ENCODE measurements at places on chromosomes 3 and 15.

GRCh38 chr3:31041161-31041978 lies 146.9 kb upstream of the GADL1 start:
- DNase-seq = peak; percentile 71

GRCh38 chr15:85832394-85832793 lies 37.7 kb upstream of the KLHL25 start:
- no peak for DNase-seq

GRCh38 chr3:10596746-10597448 lies 91.5 kb upstream of the ATP2B2 start:
- DNase-seq = no peak

DNA sequence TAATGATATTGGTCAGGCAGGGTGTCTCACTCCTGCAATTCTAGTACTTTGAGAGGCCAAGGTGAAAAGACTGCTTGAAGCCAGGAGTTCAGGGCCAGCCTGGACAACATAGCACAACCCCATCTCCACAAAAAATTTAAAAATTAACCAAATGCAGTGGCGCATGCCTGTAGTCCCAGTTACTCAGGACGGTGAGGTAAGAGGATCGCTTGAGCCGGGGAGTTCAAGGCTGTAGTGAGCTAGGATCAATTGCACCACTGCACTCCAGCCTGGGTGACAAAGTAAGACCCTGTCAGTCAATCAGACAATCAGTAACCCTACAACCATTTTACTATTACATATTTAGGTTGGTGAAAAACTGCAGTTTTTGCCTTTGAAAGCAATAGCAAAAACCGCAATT lies 43.0 kb downstream of the RBM15B start:
- DNase-seq = no peak

DNA sequence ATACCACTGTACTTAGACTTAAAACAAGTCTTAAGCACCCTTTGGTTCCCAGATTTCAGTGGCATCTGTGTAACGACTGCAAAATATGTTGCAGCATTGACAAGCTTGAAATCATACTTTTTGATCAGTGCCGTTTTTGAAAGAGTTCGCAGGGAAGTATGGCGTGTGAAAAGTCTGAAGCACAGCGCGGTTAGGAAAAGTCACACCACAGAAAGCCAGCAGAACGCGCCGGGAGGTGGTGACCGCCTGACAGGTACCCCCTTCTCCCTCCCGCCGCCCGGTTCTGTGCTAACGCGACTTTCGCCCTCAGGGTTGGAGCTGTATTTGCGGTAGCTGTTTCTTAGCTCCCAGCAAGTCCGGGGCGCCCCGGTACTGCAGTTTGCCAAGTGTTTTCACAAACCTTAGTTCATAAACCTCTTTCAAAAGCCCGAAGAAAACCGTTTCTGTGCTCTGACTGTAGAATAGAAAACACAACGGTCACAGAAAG lies 481 bp upstream of the CRYBG3 start:
- peak; percentile 39 for DNase-seq

DNA sequence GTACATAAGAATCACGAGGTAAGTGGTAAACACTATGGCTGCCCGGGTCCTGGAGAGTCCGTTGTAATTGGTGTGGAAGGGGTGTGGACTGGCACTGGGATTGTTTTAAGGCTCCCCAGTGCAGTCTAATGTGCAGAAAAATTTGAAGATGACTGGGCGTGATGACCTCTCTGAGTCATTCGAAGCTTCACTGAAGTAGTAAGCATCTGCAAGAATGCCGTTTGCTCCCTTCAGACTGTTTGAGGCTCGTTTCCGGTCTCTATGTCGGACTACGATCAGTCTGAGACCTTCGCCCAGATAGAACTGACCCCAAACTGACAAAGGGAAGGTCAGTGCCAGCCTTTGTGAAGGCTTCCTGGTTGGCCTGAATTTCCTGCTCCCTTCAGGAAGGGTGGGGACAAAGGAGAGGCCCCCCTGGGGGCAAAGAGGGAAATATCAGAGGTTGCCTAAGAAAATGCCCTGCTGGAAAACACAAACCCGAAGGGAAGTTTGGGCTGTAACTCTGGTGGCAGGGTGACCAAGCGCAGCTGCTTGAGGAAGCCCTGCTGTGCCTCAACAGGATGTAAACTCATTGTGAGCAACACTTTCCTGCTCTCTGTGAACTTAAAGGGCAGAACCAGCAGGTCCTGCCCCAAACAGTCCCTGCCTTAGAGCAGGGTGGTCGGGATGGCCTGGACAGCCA lies 34.6 kb downstream of the BTD start:
- DNase-seq = peak; percentile 30

DNA sequence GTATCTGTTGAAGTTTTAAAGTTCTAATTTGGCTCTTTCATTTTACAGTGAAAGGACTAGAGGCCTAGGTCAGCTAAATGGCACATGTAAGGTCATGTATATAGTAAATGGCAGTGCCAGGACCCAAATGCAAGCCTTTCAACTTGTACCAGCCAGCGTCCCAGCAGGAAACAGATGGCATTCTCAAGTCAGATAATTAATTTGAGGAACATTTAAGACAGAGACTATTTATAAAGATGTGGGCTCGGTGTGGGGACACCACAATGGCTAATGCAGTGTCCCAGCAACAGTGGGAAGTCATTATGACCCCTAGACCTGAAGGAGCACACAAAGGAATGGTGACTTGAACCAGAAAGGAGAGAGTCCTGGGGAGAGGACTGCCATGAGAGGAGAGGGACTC lies 6.1 kb downstream of the MINDY4B start:
- no peak for DNase-seq

- DNase-seq = no peak
These were observed 261.3 kb upstream of the NECTIN3 start for GRCh38 chr3:110810356-110810755.

GRCh38 chr3:174857301-174857700 lies 1.8 kb upstream of the NAALADL2 start:
- no peak for DNase-seq

GRCh38 chr3:122067214-122067550 lies 12.0 kb downstream of the CD86 start:
- no peak for DNase-seq

- peak; percentile 54 for DNase-seq
These were observed 1.3 kb upstream of the UNC13C start for GRCh38 chr15:53976844-53977392.

DNA sequence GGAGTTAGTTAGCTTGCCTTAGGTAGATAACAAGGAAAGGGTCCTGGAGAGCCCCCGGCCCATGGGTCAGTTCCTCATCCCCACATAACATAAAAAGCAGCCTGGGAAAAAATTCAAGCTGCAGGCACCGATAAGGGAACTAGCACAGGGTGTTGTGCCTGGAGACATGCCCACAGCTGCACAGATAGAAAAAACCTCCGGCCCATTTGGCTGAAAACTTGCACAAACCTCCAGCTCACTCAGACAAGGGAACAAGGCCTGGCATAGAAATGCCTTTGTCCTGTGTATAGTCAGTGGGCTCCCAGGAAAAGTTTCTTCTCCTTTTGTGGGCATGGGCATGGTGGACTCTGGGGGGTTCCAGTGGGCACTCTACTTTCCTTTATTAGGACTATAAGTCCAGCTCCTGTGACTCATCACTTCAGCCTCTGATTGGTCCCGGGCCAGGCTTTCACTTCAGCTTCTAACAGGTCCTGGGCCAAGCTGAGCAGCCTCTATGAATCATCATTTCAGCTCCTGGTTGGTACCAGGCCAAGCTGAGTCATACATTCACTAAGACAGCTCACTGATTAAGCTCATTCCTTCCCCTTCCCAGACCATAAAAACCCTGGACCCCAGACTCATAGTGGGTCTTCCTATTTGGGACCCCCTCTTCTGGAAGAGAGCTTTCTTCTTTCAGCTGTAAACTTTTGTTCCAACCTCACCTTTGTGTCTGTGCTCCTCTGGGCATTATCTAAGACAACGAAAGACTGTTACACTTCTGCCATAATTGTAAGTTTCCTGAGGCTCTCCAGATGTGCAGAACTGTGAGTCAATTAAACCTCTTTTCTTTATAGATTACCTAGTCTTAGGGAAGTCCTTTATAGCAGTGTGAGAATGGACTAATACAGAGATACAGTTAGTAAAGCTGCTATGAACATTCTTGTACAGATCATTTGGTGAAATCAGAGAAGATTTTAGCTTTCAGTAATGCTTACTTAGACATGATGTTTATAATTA lies 348.0 kb upstream of the DPPA4 start:
- DNase-seq = peak; percentile 14

GRCh38 chr3:67461667-67462142 lies 192.7 kb downstream of the SUCLG2 start:
- DNase-seq = no peak

- no peak for DNase-seq
These were observed 14.3 kb upstream of the PIK3R4 start for GRCh38 chr3:130760922-130761321.

DNA sequence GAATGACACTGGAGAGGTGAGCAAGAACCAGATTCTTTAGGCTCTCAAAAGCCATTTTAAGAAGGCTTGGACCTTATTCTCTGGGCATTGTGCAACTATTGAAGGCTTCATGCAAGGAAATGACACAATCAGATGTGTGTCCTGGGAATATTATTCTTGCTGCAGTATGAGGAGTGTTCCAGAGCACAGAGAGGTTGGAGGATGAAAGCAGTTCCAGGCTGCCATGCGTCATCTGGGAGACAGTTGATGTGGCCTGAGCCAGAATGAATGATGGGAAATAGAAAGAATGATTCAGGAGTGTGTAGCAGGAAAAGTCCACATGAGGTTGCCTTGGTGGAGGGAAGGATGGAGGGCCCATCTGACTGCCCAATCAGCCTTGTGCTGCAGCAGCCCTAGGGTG lies 123.1 kb downstream of the CHCHD6 start:
- no peak for DNase-seq

- no peak for DNase-seq
These were observed 126.8 kb upstream of the PFN2 start for GRCh38 chr3:150097588-150097890.

- DNase-seq = no peak
These were observed 9.2 kb downstream of the CRTAP start for GRCh38 chr3:33122991-33123390.

DNA sequence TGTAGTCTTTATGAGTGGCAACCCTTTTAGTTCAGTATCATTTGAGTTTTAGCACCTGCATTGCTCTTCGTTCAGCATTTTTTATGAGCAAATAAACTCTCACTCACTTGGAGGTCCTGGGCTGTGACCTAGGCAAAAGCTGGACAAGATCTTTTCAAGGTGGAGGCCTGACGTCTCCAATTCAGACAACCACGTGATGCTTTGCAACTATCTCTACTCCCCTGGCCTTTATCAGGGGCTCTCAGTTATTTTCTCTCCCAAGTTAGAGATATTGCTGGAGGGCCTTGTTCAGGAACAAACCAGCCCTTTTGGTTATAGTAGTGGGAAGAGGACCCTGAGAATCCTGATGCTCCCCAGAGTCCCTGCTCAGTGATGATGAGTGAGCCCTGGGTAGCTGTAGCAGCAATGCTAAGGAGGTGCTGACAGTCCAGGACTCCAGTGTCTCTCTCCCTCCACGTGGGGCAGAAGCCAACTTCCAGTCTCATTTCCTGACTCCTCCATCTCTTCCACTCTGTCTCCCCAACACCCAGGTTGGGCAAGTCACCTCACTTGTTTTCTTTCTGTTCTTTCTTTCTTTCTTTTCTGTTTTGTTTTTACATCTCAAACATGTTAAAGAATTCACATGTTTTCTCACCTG lies 30.4 kb downstream of the HAPLN3 start:
- DNase-seq = no peak

DNA sequence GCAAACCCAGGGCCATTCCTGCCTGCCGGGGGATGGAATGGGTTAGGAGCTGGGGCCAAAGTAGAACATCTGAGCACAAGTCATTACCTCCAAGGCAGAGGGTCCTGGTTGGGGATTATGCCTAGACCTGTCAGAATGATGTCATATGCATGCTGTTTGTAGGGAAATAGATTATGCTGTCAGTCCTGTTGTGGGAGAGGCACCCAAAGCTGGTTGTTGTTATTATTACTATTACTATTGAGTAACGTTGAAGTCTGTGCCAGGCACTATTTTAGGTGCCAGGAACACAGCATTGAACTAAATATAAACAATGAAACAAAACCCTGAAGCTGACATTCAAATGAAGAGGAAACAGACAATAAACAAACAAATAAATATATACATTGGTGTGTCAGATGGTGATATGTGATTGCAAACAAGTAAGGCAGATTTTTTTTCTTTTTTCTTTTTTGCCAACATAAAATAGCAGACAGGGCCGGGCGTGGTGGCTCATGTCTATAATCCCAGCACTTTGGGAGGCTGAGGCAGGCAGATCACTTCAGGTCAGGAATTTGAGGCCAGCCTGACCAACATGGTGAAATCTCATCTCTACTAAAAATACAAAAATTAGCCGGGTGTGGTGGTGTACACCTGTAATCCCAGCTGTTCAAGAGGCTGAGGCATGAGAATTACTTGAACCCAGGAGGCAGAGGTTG lies 2.0 kb downstream of the P4HTM start:
- DNase-seq = no peak
